T-helper 2 cell treated with Interferon-gamma antibody and Interleukin-4, amounts not matched to agents 5 μg/mL and 100 μg/mL, for 36 hours (primary cell): ENCODE measurements at places on chromosomes 2 and 18.
A peak's percentile ranks its signal among the peaks of the same experiment; 100 is the strongest.

DNA sequence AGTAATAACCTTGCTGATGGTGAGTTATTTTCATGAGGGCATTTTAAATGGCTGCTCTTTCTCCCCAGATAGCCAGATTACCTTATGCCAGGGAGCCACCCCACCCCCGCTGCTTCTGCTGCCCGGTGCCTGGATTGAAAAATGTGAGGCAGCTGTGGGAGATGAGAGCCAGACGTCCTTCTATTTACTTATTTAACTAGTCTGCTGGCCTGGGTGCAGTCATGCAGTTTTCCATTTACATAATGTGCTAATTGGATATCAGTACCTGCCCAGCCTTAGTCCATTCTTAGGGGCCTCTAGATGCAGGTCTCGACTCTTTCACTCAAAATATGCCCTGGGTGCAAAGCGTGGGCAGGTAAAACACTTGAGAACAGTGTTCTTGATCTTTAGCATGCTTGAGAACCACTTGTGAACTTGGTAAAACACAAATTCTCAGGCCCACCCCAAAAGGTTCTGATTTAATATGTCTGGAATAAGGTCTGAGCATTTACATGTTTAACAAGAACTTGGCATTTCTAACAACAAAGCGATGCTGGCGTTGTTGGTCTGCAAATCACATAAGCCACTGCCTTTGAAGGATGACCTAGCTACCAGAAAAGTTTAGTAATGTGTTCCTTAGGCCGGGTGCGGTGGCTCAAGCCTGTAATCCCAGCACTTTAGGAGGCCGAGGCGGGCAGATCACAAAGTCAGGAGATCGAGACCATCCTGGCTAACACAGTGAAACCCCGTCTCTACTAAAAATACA is 154.3 kb downstream of the NRP2 start:
- DNase-seq, result no peak

- DNase-seq, result no peak
Measured at GRCh38 chr2:213627835-213628460, 343.7 kb downstream of the SPAG16 start.

DNA sequence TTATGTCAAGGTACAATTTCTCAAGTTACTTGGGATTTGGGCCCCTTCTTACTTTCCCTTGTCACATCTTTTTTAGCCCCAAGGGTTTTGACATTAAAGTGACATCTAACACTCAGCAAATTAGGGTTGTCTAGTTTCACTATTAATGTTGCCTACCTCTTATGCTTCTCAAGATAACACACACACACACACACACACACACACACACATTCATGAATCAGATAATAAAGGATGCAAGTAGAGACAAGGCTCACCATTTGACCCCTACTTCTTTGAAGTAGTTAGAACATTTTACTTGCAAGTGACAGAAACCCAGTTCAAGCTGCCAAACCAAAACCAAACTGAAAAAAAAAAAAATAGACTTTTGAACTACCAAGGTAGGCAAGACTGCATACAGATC is 138.8 kb downstream of the TRIB2 start:
- peak; percentile 23 for DNase-seq

GRCh38 chr18:66640431-66640830 is 36.5 kb upstream of the CDH19 start:
- DNase-seq, result no peak

DNA sequence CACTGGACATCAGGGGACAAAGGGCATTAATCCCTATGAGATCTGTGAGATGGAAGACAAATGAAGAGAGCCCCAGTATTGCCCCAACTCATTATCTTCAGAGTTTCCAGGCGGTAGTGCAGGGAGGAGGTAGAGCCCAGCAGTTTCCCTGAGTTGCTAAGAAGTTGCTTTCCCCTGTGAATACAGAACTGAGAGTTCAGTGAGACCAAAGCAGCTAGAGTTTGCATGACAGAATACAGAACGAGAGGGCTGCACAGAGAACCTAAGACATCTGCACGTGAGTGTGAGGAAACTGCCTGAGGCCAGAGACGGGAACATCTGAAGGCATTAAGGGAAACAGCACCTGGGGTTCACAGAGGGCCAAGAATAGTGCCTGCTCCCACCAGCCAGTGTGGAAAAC is 18.1 kb upstream of the PGAP1 start:
- DNase-seq, result no peak

- no peak for DNase-seq
Measured at GRCh38 chr2:128783193-128783671, 464.6 kb upstream of the HS6ST1 start.
